ENCODE measurements at places on chromosomes 5 and 9.

DNA sequence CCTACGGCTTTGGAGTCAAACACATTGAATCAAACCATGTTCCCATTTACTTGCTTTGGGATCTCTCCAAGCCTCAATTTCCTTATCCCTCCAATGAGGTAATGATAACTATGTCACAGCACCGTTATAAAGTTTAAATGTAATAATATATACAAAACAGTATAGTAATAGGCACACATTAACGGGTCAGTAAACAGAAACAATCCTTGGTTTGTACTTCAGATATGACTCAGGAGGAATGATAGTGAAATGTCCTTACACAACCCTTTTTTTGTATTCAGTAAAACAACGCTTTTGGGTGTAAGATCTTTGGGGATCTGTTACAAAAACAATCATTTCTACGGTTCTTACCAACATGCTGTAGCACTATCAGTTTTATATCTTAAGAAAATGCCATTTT is 178.5 kb upstream of the GNA14 start:
- H3K4me3 ChIP-seq, result no peak overlapping the region
- H3K27ac ChIP-seq, result no peak overlapping the region
- H3K27me3 ChIP-seq, result no peaks in the 10 kb centered on the region
- no peak for DNase-seq
- peaks cover 21% of the 10 kb centered on the region for H3K4me1 ChIP-seq

- H3K36me3 ChIP-seq, result no peaks in the 10 kb centered on the region
- DNase-seq, result no peak
- peaks cover 6% of the 10 kb centered on the region for H3K4me1 ChIP-seq
- H3K4me3 ChIP-seq, result no peak overlapping the region
- H3K27me3 ChIP-seq, result peaks cover 3% of the 10 kb centered on the region
These were observed 16.7 kb upstream of the AKNA start for GRCh38 chr9:114404531-114404930.

- no peaks in the 10 kb centered on the region for H3K27me3 ChIP-seq
- no peaks in the 10 kb centered on the region for H3K36me3 ChIP-seq
- H3K4me1 ChIP-seq, result no peaks in the 10 kb centered on the region
- H3K27ac ChIP-seq, result no peak overlapping the region
These were observed 56.6 kb downstream of the KCNN2 start for GRCh38 chr5:114418176-114419066.

GRCh38 chr5:41093803-41094202 is 22.7 kb upstream of the MROH2B start:
- H3K4me1 ChIP-seq, result no peaks in the 10 kb centered on the region
- no peak overlapping the region for H3K4me3 ChIP-seq
- H3K36me3 ChIP-seq, result no peaks in the 10 kb centered on the region
- no peaks in the 10 kb centered on the region for H3K27me3 ChIP-seq
- no peak overlapping the region for H3K27ac ChIP-seq

- H3K27me3 ChIP-seq, result peaks cover 9% of the 10 kb centered on the region
- no peak overlapping the region for H3K4me3 ChIP-seq
- H3K4me1 ChIP-seq, result peaks cover 9% of the 10 kb centered on the region
- no peak for DNase-seq
- no peaks in the 10 kb centered on the region for H3K36me3 ChIP-seq
These were observed 59.6 kb downstream of the GALNT12 start for GRCh38 chr9:98867103-98867428.

- H3K27me3 ChIP-seq, result no peaks in the 10 kb centered on the region
- DNase-seq, result no peak
- no peak overlapping the region for H3K27ac ChIP-seq
These were observed 19.3 kb upstream of the NNT start for GRCh38 chr5:43583724-43584123.

All from activated T-helper 1 cell treated with anti-CD3 and anti-CD28 coated beads, Interleukin-12 subunit alpha, Interleukin-12 subunit beta, Interleukin-2, Interleukin-4 antibody, amounts not matched to agents 30 ng/mL and 10 ng/mL and 1 ng/mL, durations not matched to agents 14 hours and 24 hours and 36 hours (primary cell).